ENCODE measurements at places on chromosomes 7 and 10. TPM values are rescaled to one million over a fixed set of nuclear protein-coding genes. Genes with fewer than 3 reads are reported as not detected.

Gene ATOH7
- 0.14 TPM for total RNA-seq

Gene BRAT1
- 22.8 TPM for total RNA-seq

Gene ARHGAP22
- total RNA-seq: 1.2 TPM

Gene FFAR4
- not detected for total RNA-seq

Gene WDFY4
- 0.81 TPM for total RNA-seq

Gene ACTL6B
- not detected for total RNA-seq

Gene ADRB1
- 65.1 TPM for total RNA-seq

Gene UNCX
- total RNA-seq: not detected

Gene SOSTDC1
- total RNA-seq: not detected

Gene VWDE
- not detected for total RNA-seq

Gene PHYHIPL
- total RNA-seq: not detected

Gene RTKN2
- total RNA-seq: 0.13 TPM

Gene UPK3B
- 0.32 TPM for total RNA-seq

Gene PRF1
- 4.1 TPM for total RNA-seq

Gene CUZD1
- total RNA-seq: 0.84 TPM

Gene MACC1
- total RNA-seq: 0.23 TPM

Gene DLX6
- not detected for total RNA-seq

Gene ZNF365
- not detected for total RNA-seq

Gene FBXL15
- 11.4 TPM for total RNA-seq

Gene NME8
- total RNA-seq: not detected

Gene CFAP70
- total RNA-seq: 1.1 TPM

Gene ZNF425
- total RNA-seq: 0.63 TPM

Gene CAMK1D
- 1.8 TPM for total RNA-seq

Gene IDE
- total RNA-seq: 46.0 TPM
